ENCODE measurements at places on chromosomes 5 and 9.

DNA sequence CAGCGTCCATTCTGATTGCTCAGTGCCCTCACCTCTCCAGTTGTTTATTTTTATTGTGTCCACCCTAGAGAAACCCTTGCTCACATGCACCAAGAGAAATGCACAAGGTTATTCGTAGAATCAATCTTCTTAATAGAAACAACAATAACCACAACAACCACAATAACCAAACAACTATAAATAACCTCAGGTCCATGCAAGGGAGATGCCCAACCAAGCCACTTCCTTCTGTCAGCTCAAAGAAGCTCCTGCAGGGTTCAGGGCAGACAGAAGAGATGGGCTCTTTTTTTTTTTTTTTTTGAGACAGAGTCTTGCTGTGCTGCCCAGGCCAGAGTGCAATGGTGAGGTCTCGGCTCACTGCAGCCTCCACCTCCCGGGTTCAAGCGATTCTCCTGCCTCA is 14.9 kb upstream of the TCOF1 start:
- DNase-seq = no peak

DNA sequence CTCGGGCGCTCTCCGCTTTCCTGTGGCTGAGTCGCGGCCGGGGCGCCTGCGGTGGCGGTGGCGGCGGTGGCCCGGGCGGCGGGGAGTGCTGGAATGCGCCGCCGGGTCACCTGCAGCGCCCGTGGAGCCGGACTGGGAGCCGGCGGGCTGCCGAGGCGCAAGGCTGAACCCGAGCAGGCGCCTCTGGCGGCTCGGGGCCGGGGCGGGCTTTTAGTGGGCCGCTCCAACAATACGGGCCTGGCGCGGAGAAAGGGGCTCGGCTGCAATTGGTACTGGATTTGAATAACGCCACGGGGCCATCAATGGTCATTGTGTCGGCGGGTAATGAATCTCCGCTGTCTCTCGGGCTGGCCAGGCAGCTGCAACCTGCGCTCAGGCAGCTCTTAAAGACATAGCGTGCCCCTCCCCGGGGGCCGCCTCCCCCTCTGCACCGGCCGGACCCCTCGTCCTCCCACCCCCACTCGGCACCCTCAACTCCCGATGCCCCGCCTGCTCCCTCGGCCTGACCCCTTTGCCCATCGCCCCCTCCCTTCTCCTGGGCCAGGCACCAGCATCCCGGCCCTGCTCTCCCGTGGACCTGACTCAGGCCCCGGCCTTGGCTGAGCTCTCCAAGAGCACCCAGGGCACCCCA is 22.1 kb downstream of the URM1 start:
- DNase-seq = no peak

- no peak for DNase-seq
Measured at GRCh38 chr9:125407432-125407973, 145.9 kb downstream of the GAPVD1 start.

DNA sequence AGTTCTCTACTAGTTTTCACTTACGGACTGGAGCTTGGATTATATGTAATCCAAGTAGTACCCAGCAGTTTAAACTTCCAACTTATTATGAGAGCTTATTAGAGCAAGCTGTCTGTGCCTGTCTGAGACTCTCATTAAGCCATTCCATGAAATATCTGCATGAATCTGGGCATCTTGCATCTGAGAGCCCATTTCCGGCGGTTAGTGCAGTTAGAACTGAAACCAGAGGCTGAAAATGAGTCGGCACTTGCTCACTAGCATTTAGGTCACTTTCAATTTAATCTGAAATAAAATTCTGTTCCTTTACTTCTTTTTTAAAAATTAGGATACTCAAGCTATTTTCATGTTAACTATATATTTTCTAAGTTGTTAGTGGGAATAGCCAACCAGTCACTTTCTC is 102.2 kb downstream of the MEGF10 start:
- DNase-seq = no peak

GRCh38 chr5:112787261-112787660 is 49.6 kb downstream of the APC start:
- DNase-seq = no peak

- DNase-seq = no peak
Measured at GRCh38 chr9:133976191-133976861, 15.8 kb downstream of the VAV2 start.
